Activated CD4-positive, CD25-positive, alpha-beta regulatory T cell treated with anti-CD3 and anti-CD28 coated beads, Interleukin-2, amount 50 U/mL, for 72 hours (primary cell): ENCODE measurements at places on chromosomes 7 and 10.

DNA sequence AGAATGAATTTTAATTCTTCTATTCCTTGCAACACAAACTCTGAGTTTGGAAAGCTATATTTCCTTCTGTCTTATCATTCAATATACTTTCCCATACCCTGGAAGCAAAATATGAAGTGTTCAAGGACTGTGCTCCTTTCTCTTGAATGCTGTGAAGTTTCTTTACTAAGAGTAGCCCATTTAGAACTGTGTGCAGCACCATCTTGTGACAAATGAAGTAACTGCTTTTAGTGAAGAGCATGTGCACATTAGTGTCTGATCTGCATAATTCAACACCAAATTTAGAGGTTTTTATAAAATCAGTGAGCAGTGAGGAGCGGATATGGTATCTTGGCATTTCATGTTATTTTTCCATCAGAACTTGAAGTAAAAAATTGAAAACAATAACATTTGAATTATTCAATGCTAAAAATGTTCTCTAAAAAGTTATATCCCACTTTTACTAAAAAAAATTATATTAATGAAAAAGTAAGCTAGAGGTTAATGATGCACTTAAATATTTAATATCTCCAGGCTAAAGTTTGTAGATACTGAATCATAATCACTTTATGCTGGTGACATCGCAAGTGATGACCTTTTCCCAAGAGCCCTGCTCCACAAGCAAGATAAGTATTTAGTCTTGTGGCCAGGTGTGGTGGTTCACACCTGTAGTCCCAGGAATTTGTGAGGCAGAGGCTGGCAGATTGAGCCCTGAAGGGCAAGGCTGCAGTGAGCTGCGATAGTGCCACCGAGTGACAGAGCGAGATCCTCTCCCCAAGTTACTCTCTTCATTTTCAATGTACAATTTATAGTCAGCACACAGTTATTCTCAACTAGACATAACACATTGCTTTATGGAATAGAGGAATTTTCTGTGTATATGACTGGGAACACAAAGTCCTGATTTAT lies 108.8 kb upstream of the PCLO start:
- DNase-seq = no peak

DNA sequence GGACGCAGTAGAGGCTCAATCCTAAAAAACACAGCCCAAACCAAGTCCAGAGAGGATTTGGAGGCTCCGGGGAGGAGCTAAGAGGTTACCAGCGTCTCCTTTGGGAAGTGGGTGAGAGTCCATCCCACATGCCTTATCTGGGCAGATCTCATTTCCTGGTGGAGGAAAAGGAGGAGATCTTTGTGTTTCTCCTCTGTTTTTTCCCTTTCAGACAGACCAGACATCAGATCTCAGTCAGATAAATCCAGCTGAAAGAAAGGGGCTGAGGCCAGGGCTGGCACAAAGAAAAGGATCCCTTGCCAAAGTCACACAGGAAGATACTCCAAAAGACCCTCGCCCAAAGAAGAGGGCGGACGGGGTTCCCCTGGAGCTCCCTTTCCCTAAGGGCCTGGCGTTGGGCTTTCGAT lies 58.3 kb upstream of the COMTD1 start:
- no peak for DNase-seq

DNA sequence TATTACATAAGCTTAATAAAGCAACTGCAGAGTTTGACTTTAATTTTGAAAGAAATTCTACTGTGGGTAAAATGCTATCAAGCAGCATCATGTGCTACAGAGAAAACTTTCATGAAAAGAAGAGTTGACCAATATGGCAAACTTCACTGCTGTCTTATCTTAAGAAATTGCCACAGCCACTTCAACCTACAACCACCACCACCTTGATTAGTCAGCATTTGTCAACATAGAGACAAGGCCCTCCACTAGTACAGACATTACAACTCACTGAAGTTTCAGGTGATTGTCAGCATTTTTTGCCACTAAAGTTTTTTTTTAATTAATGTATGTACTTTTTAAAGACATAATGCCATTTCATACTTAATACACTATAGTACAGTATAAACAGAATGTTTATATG lies 350.3 kb downstream of the HPSE2 start:
- no peak for DNase-seq

DNA sequence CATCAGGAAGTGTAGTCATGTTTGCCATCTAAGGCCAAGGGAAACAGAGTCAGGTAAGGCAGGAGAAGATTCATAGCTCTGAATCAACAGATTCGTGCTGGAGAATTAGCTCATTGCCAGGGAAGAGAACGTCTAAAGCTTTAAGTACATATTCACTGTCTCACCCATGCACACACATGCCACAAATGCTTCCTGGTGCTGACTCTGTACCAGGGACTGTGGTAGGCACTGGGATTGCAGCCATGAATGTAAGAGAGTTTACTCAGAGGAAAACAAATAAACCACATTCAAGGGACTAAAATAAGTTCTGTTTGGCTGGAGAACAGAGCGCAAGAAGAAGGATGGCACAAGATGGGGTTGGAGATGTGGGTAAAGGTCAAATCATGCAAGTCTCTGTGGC lies 89.8 kb upstream of the HPS1 start:
- no peak for DNase-seq

- DNase-seq = no peak
Measured at GRCh38 chr10:8531116-8531515, 476.6 kb downstream of the GATA3 start.

- no peak for DNase-seq
Measured at GRCh38 chr7:128738570-128739047, 550 bp upstream of the CALU start.

DNA sequence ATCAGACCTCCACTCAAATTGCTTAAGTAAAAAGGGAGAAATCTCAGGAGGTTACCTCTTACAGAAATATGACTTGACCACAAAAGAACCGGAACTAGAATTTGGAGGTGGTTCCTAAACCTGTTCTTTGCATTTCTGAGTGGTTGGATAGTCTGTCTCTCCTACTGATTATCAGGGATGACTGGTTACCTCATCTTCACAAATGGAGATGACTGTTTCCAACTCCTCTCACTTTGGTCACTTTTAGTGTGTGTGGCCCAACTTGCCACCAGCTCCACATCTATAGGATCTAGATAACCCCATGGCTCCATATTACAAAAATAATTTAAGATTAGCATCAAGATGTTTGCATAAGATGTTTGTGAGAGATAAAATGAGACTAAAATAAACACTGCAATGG lies 95.5 kb downstream of the CCDC71L start:
- no peak for DNase-seq

GRCh38 chr10:102919992-102920739 lies 2.1 kb downstream of the CNNM2 start:
- DNase-seq = no peak

DNA sequence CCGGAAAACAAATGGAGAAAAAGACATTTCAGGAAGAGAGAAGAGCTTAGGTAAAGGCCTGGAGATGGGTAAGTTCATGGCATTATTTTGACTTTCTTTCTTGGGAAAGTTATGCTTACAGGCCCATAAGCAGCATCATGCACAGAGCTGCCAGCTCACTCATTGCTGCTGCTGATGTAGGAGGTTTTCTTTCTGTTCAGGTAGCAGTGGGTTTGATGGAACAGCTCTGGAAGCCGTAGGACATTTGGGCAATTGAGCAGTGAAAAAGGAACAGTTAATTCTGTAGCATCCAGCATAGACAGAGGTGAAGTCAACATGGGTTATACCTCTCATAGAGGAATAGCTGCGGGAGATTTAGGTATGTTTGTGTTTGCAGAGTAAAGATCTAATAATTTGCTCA lies 3.3 kb downstream of the CHN2 start:
- DNase-seq = no peak

GRCh38 chr10:86655596-86655995 lies 1.2 kb downstream of the OPN4 start:
- no peak for DNase-seq

GRCh38 chr7:28477041-28477442 lies 64.7 kb downstream of the CREB5 start:
- no peak for DNase-seq

- DNase-seq = no peak
Measured at GRCh38 chr7:44142028-44142427, 896 bp upstream of the MYL7 start.

DNA sequence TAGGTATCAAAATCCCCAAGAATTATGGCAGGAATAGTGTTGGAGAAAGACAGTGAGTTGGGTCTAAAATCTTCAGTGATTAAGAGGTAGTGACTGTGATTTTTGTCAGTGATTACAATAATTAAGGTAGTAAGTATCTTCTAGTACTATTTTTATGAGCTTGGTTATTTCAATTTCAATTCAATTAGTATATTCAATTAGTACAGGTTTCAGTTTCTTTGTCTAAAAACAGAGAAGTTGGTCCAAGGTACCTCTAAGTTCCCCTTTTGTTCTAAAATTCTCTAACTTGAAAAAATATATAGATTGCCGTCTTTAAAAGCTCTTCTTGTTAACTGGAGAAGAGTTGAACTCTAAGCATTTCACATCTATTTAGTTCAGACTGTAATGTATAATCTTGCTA lies 82.9 kb downstream of the OTUD1 start:
- no peak for DNase-seq

GRCh38 chr7:125506331-125506730 lies 576.7 kb upstream of the POT1 start:
- DNase-seq = no peak

GRCh38 chr7:127359011-127359410 lies 33.5 kb downstream of the ZNF800 start:
- DNase-seq = no peak

DNA sequence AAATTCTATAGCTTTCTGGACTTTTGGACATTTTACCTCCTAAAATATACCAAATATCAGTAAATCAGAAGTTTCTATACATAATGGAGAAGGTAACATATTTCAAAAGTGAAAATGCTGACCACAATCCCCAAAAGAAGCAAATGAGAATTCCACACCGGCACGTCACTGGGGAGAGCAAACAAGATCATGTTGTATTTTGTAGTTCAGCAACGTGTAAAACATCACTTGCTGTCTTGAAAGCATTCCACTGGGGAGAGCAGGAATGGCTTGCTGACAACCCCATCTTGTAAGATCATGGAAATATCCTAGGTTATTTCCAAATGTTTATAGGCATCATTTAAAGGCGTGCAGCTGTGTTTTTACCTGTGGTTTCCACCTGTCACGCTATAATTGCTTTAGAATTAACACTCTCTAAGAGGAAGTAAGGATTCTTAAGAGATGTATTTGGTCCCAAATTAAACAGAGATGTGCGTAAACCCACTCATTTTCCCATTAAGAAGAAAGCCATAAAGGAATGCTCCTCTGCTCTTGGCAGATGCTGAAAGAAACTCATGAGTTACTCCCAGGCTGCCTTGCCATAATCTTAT lies 397.1 kb upstream of the POT1 start:
- DNase-seq = no peak

GRCh38 chr7:221978-222715 lies 29.8 kb downstream of the FAM20C start:
- no peak for DNase-seq

GRCh38 chr7:20299647-20300312 lies 30.9 kb upstream of the ITGB8 start:
- no peak for DNase-seq

GRCh38 chr10:7787150-7787856 lies 490 bp downstream of the KIN start:
- DNase-seq = no peak

DNA sequence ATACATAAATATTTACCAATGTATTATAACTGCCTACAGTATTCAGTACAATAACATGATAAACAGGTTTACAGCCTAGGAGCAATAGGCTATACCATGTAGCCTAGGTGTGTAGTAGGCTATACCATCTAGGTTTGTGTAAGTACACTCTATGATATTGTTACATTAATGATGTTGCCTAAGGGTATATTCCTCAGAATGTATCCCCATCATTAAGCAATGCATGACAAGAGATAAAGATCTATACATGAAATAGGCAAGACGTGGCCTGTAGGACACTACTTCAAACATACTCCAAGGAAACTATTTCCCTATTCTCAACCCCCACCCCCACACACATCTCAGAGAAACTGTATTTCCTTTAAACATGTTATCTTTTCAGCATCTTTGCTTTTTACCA lies 15.3 kb upstream of the ADAM22 start:
- no peak for DNase-seq

DNA sequence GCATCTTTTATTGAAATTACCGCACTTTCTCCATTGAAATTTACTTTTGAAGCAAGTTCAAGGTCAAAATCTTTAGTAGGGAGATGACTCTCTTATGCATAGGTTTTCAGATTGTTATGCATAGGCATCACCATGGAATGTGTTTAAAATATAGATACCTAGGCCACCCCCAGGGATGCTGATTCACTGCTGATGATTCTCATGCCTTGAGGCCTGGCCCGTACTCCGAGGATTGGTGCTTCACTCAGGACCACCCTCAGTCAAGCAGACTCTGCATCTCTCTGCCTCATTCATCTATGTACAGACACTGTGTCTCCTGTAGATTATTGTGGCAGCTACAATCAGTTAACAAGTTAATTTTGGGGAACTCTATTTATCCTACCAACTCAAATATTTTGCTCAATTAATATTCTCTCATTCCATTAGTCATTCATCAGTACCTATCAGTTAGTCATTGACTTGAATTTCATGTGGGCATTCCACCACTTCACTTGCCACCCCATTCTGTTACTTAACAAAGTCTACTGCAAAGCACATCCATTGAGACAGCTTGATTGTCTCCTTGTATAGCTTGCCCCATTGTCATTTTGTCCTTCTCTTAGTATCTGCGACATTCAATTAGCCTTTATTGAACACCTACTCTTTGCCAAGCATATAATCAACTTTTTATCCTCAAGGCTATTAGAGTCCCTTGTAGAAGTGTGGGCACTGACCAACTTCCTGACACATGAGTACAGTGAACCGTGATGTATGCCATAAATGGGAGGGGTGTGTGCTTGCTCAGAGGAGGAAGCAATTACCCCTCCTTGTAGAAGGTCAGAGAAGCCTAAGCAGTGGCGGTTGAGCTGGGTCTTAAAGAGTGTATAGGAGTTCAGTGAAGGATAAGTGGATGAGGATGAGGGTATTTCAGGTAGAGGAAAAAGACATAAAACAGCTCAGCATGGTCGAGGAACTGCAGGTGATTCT lies 255.6 kb upstream of the BMPER start:
- DNase-seq = no peak

GRCh38 chr7:114979388-114979787 lies 57.5 kb downstream of the MDFIC start:
- no peak for DNase-seq

- no peak for DNase-seq
Measured at GRCh38 chr10:117532451-117533107, 10.0 kb upstream of the EMX2 start.

GRCh38 chr7:112012242-112012641 lies 194.0 kb downstream of the DOCK4 start:
- no peak for DNase-seq

DNA sequence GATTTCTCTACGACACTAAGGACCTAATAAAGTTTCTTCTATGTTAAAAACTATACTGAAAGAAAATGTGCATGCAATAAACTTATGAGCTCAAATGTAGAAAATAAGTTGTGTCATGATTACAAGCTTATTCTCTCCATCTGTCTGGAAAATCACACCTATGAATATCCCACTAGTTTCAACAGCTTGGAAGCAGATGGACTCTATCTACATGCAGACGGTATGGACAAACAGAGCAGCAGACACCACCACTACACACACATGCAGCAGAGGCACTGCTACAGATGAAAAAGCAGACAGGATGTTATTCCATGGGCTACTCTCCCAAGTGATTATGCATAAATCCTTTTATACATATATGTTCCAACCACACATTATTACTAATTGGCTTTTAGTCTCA lies 123.4 kb upstream of the TARP start:
- no peak for DNase-seq
